ENCODE measurements at places on chromosomes 5 and 9.
A peak's percentile ranks its signal among the peaks of the same experiment; 100 is the strongest.

GRCh38 chr9:133002147-133003070 lies 23.9 kb downstream of the GFI1B start:
- no peak for DNase-seq

DNA sequence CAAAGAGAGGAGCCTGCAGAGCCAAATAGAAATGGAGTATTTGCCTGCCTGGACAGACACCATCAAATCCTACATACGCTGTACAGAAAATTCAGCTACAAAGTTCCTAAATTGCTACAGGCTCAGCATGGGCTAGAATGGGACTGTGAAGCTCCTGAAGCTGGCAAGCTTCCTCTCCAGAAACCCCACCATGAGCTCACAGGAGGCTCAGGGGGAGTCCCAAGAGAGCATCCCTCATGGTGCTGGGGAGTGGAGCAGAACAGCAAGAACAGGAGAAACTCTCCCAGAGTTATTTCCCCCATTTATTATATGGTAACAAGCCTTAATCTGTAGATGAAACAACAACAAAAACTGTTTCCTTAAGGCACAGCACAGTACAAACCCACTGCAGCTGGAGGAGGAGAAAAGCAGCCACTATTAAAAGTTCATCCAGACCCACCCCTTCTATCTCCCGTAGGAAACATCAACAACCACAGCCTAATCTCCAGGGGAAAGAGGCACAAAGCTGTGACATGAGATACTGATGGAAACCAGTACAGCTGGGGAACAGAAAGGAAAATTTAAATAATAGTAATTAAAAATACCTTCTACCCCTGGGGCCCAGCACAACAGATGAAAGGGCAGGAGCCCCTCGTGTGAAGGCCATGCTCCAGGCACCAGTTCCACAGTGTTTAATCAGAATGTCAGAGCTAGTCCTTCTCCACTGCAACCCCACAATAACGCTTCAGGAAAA lies 548.5 kb downstream of the MTRR start:
- no peak for DNase-seq

GRCh38 chr5:178237431-178238312 lies 5.1 kb upstream of the PHYKPL start:
- DNase-seq, result peak; percentile 66

DNA sequence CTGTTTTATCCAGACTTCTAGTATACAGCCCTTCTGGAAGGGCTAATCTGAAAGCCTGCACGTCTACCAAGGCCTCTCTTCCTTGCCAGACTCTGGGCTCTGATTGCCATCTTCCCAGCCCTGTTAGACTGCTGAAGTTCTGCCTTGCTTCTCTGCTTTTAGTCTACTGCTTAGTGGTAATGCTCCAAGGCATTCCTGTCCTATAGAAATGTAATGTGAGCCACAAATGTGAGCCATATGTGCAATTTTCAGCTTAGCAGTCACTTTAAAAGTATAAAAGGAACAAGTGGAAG lies 32.1 kb downstream of the WNK2 start:
- DNase-seq, result no peak

- peak; percentile 96 for DNase-seq
These were observed 1.6 kb upstream of the NR4A3 start for GRCh38 chr9:99819856-99820684.
